ENCODE measurements at places on chromosomes 6 and 20. TPM values are rescaled to one million over a fixed set of nuclear protein-coding genes. Genes with fewer than 3 reads are reported as not detected.

Gene TLDC2
- 1.1 TPM for total RNA-seq

Gene TAAR8
- total RNA-seq, result not detected

Gene RIMS4
- 1.8 TPM for total RNA-seq

Gene NHLRC1
- total RNA-seq, result 3.2 TPM

Gene BTN1A1
- total RNA-seq, result not detected

Gene SLC22A3
- 3.4 TPM for total RNA-seq

Gene OLIG3
- total RNA-seq, result not detected

Gene CRISP3
- 9.2 TPM for total RNA-seq

Gene BPI
- total RNA-seq, result not detected

Gene ANKEF1
- total RNA-seq, result 3.6 TPM

Gene SIGLEC1
- total RNA-seq, result 2.0 TPM

Gene CLPSL1
- total RNA-seq, result not detected

Gene EPB41L1
- 37.0 TPM for total RNA-seq

Gene MROH8
- 2.8 TPM for total RNA-seq

GRCh38 chr6:126477678-126478077, 137.8 kb downstream of the CENPW start:
- DNase-seq, result no peak

DNA sequence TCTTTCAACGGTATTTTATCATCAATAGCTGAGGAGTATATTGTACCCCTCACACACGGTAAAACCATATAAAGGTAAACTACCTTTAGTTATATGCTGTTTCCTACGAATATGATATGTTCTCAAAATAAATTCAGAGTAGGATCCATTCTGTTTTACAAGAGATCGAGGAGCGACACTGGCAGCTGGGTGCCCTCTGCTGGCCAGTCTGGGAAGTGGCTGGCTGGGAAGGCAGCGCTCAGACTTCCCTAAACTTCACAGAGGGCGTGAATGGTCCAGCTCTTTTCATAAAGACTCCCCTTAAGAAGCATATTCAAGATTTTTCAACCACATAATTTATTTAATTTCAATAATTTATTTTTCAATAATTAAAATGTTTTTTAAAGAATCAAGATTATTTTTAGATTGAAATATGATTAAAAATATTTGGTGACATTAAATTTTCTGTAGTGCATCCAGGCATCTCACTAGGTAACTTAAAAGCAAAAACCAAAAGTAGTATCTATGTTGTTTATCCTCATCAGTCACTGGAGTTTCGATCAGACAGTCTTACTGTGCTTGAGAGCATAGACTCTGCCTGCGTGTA, 187.5 kb upstream of the PDE10A start:
- peak; percentile 78 for DNase-seq

DNA sequence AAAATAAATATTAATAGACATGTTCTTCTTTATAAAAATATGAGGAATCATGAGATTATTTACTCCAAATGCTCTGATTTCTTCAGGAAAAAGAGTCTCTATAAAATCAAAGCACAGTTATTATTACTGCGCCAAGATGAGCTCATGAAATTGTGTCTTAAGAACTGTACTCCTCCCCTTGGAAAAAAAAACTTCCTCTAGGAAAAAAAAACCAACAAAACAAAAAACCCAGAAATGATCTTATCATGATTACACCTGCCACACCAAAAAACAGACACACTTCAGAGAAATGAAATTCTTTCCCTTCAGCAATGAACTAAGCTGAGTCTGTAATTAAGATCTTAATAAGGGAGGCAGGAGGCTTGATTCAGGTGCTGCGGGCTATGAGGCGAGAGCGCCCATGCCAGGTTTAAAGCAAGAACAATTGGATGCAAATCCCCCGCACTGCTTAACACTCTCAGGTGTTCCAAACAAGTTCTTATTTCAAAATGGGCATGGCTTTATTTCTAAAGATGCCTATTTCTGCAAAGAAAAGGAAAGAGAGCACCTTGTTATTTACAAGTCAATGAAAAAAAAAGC, 9.1 kb downstream of the NEDD9 start:
- peak; percentile 67 for DNase-seq

GRCh38 chr6:148760258-148760534, 13.4 kb downstream of the UST start:
- no peak for DNase-seq

DNA sequence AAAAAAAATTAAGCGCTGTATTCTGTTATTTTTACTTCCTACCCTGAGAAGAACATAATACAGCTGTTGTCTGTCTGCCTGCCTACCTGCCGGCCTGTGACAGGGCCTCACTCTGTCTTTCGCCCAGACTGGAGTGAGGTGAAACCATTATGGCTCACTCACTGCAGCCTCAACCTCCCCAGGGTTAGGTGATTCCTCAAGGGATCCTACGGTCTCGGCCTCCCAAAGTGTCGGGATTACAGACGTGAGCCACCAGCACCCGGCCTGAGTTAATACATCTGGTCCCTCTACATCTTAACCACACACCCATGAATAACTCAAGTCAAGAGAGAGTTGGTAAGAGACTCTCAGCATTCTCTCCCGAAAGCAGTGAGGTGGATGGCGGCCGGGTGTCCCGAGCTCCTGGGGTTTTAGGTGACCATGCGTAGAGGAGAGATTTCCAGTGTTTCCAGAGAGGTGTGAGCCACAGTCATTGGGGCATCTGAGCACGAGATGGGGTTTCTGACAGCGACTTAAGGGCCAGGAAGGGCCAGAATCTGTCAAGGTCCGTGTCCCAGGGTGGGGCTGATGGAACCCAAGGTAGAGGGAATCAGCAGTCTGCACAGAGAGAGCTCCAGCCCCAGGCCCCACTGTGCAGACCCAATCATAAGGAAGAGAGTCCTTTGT, 1954.4 kb upstream of the DEFB115 start:
- DNase-seq, result no peak

DNA sequence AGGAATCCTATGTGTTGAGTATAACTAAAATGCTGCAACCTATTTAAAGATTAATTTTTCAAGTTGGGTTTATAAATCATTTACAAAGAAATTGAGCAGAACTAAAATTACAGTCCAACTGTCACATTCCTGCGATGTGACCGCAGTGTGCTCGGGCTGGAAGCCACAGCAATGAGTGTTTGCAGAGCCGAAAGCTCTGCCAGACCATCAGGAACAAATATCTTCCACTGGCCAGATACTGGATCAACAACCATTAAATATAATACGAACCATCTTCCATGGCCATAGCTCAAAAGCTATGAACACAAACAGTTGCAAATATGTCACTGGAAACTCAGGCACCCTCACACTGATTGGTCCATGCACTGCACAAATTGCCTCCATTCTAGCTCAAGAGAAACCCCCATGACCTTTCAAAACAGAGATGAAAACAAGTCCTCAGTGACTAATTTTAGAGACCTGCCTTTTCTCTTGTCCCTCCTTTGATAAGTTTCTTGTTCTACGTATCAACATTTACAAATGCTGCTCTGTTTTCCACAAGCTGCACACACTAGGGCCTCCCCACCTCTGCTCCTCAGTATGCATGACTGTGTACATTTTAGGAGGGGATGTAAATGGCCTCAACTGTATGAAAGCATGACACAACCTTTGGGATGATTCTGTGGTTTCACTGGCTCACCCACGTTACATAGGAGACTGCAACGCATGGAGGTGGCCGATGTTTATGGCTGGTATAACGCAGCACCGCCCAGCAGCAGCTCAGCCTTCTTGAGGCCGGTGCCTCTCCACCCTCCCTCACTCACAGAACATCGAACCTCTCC, 171.7 kb downstream of the WDR27 start:
- peak; percentile 37 for DNase-seq

GRCh38 chr20:37526238-37526838, 1.3 kb downstream of the BLCAP start:
- DNase-seq, result peak; percentile 77

DNA sequence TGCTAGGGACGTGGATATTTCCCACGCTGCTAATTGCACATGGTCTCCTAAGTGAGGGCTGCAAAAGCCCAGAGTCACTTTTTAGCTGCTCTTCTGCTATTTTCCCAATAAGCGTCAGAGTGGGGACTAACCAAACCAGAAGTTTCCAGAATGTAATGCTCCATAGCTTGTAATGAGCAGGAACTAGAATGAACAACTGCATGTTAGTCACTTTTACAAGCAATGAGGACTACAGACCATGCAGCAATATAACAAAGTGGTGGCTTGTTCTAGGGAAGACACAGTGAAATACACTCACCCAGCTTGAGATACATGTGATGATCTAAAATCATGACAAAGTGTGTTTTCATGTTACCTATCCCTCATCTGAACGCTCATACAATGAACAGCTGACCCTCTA, 314.1 kb upstream of the SGK1 start:
- DNase-seq, result no peak

DNA sequence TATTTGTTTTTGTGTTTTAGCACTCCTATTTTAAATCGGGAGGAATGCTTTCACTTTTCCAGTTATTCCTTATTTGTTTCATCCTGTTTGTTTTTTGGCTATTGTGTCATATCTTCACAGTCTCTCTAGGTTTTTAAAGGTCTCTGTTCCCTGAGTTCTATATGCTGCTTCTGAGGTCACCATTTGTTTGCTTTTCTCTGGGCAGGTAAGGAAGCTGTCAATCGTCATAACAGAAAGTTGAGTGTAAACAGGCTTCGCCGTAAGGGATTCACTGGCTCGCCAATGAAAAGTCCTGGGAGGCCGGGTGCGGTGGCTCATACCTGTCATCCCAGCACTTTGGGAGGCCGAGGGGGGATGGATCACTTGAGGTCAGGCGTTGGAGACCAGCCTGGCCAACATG, 48.7 kb upstream of the RPS6KA2 start:
- DNase-seq, result peak; percentile 24

- DNase-seq, result no peak
Observed at GRCh38 chr20:48164566-48165400, 379.5 kb upstream of the SULF2 start.

DNA sequence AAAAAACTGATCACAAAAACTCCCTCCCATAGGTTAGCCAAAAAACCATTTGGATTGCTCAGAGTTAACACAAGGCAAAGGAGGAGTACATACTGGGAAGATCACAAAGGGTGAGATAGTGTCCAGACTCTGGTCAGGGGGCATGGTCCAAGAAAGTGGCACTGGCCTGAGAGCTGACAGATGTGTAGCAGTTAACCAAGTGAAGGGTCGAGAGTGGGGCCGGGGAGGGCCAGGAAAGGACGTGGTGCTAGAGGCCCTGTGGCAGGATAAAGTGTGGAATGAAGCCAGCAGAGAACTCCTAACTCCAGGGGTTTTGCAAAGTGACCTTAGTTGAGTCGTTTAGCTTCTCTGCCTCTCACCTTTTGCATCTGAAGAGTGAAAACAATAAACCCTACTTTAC, 290.5 kb downstream of the FOXA2 start:
- no peak for DNase-seq

GRCh38 chr6:11307226-11307625, 74.8 kb upstream of the NEDD9 start:
- no peak for DNase-seq

DNA sequence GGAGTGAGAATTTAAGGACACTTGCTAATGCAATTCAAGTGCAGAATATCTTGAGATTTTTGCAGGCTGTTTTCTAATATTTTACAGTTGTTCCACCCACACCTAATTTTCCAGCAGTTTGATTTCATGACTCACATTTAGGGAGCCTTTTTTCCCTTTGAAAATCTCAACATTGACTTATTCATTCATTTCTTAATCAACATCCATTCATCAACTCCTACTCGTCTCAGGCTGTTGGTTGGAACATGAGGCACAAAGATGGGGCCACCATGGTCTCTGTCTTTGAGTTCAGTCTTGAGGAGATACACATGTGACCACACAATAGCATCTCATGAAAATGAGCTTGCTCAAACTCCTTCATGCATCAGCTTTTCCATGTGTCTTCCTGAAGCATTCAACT, 135.6 kb downstream of the UNC5CL start:
- no peak for DNase-seq

DNA sequence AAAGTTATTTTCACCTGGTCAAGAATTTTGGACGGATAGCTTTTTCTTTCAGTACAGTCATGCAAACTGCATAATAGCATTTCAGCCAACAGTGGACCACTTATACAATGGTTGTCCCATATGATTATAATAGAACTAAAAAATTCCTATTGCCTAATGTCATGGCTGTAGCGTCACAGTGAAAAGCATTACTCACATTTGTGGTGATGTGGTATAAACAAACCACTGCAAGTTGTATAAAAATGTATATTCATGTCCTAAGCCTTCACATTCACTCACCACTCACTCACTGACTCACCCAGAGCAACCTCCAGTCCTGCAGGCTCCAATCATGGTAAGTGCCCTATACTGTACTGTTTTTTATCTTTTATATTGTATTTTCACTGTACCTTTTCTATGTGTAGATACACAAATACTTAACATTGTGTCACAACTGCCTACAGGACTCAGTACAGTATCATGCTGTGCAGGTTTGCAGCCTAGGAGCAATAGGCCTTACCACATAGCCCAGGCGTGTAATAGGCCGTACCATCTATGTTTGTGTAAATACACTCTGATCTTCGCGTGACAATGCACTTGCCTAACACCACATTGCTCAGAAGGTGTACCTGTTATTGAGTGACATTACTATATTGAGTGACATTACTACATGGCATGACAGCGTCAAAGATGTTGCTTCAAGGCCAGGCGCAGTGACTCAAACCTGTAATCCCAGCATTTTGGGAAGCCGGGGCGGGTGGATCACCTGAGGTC, 17.9 kb downstream of the ABHD12 start:
- DNase-seq, result no peak

DNA sequence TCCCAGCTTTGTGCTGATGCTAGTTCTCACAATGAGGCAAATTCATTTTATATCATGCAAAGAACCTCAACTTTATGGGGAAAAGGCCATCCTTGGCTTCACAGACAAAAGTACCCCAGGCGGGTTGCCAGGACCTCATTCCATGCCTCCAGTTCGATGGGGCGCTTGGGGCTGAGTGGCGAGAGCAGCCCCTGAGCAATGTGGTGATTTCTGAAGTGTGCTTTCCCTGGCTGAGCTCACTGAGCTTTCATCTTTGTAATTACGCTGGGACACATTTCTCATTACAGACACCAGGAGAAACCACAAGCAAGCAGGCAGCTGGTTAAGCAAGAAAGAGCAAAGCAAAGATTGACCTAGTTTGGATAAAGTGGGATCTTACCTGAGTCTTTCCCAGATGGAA, 301.5 kb upstream of the CDH4 start:
- no peak for DNase-seq

GRCh38 chr6:4603291-4603690, 172.9 kb upstream of the CDYL start:
- no peak for DNase-seq

DNA sequence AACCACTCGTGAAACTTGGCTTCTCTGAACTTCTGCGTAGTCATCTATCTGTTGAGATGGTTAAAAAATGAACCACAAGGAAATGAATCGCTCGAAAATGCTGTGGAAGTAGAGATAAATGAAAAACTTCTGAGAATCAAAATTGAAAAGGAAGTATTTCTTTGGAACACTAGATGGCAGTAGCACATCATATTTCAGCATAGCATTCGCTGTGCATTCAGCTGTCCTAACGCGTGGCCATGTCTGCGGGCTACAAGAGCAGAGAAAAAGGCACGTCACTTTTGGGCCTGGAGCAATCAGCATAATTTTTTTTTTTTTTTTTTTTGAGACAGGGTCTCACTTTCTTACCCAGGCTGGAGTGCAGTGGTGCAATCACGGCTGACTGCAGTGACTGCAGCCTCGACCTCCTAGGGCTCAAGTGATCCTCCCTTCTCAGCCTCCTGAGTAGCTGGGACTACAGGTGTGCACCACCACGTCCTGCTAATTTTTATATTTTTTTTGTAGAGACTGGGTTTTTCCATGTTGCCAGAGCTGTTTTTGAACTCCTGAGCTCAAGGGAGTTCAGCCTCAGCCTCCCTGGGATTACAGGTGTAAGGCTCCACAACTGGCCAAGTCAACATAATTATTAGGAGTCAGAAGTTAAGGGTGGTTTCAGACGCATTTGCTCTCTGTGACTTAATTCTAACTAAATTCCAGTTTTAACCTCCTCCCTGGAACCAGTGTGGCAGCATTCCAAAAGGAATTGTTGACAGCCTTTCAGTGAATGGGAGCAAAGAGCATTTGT, 8.8 kb upstream of the PERP start:
- DNase-seq, result peak; percentile 50
